AG20443 (cell line): ENCODE measurements at places on chromosomes 7 and 10.

GRCh38 chr7:155496267-155497005 lies 38.5 kb downstream of the EN2 start:
- DNase-seq = no peak

DNA sequence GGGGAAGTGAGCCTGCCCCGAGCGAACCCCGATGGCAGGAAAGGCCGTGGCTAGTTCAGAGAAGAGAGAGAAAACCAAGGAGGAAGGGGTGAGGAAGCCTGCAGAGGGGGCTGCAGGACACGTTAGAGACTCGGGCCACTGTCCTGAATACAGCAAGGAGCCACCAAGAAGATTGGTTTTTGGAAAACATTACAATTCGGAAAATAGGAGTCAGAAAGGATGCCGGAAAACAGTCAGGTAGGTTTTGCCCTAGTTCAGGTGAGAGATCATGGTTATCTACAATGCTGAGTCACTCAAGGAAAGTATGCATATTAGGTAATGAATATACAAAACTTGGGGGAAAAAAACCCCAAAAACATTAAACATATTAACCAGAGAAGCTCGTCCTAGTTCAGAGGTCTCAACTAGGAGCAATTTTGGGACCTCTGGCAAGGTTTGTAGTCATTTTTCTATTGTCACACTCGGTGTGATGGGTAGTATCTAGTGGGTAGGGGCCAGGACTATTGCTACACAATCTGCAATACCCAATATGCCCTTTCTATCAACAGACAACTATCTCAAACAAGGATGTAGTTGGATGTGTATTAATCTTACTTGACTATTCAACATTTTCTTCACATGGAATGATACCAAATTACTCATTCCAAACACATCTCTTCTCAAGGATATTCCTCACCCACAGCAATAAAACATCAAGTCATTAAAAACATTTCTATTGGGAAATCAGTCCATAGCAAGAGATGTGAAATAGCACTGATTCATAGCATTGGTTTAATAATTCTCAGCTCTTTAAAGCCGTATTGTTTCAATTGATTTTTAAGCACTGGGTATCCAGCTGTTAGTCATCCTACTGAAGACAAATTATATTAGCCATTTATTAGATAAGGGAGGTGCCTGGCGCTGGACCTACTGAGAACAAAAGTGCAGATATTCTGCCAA lies 74.4 kb upstream of the RSU1 start:
- DNase-seq = peak; percentile 61

- no peak for DNase-seq
Observed at GRCh38 chr7:44380831-44381493, 55.6 kb upstream of the CAMK2B start.

GRCh38 chr7:33024189-33024757 lies 38.3 kb downstream of the NT5C3A start:
- DNase-seq = no peak
